ENCODE measurements at places on chromosomes 3 and 15. TPM values are rescaled to one million over a fixed set of nuclear protein-coding genes. Genes with fewer than 3 reads are reported as not detected.

TUSC7 gene
- total RNA-seq = not detected

TJP1 gene
- total RNA-seq = 57.8 TPM

PPP1R14D gene
- total RNA-seq = not detected

PLA2G4F gene
- total RNA-seq = not detected

HYAL1 gene
- total RNA-seq = 0.54 TPM

GCNT3 gene
- total RNA-seq = 105 TPM

All from A549 treated with AZD2906 at 1 μM for 4 hours (cell line).